Activated CD4-positive, alpha-beta T cell treated with anti-CD3 and anti-CD28 coated beads, Interleukin-2, amount 50 U/mL, for 1 hour (primary cell): ENCODE measurements at places on chromosomes 6 and 20.

GRCh38 chr6:163263196-163263595 is 151.3 kb upstream of the QKI start:
- DNase-seq: no peak

GRCh38 chr6:166351715-166352285 is 9.5 kb upstream of the SFT2D1 start:
- no peak for DNase-seq

DNA sequence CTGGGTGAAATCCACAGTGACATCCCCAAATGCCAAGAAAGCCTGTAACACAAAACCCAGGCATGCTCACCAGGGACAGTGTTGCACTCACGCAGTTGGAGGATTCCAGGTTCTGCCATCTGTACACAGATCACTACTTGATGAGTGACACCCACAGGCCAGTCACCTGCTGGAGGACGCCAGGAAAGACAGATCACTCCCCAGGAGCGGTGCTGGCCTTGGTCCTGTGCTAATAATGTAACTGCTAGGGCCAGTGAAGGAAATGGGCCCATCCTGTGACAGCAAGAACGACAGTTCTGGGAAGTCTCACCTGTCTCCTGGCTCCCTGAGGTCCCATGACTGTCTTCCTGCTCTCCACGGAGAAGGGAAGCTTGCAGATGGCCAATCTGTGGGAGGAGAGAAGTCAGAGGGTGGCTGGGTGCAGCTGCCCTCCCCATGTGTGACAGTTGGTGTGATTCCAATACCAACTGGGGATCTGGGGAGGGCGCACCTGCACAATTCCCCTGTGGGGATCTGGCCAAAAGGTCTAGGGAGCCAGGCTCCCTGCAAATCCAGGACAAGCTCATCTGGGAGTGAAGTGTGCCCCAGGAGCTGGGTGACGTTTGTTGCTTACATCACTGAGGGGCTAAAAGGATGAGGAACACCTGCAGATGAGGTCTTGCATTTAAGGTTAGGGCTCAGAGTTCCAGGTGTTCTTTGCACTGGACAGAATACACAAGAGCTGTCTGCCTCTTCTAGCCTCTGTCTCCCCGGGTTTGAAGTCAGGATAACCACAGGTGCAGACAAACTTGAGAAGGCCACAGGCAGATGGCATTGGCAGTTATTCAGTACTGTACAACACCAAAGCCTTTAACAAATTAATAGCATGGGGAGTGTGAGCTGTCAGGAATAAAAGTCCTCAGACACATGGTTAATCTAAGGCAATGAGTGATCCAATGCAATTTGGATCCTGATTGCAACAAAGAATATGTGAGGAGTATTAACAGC is 10.3 kb downstream of the ZNF337 start:
- no peak for DNase-seq

GRCh38 chr6:91435630-91436029 is 848.8 kb upstream of the MAP3K7 start:
- no peak for DNase-seq

- no peak for DNase-seq
Observed at GRCh38 chr6:132893772-132894490, 79.6 kb downstream of the RPS12 start.

GRCh38 chr6:46011188-46012085 is 4.2 kb downstream of the CLIC5 start:
- peak; percentile 41 for DNase-seq

DNA sequence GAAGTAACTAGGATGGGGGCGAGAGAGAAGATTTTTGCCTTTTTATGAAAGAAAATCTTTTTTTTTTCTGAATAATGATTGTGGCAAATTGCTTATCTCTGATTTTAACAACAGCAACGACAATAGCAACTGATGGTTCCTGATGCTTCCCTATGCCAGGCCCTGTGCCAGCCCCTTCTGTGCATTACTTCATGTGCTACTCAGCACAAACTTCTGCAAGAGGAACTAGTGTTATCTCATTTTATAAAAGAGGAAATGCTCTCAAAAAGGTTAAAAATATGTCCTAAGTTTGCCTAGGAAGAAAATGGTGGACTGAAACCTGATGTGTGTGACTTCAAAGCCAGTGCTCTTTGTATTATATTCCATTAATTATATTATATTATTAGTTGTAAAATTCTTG is 74.0 kb upstream of the RALGAPA2 start:
- no peak for DNase-seq

DNA sequence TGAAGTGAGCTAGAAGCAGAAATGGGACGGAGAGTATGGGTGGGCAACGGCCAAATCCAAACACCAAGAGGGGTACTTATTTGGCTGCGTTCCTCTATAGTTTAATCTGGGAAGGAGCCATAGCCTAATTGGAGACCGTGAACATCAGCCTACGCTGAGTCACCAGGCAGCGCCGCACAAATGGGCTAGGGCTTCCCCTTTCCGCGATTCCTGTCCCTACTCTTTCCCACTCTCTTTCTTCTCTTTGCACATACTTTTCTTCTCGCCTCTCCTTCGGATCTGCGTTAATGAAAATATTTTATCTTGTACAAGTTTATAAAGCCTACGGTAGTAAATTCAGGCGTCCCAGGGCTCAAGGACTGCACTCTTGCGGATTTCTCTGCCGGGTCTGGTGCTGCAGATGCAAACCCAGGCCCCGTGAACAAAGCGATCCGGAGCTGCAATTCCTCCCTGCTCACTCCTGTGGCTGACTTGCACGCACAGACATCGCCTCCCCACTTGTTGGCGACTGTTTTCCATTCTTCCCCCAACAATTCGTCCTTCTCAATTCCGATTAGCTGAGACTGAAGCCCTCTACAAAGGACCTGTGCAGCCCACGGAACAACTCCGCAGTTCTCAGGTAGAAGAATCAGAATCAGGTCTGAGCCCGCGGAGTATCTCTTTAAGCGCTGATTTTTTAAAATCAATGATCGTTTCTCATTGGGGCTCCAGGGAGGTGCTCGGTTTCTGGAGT is 4.2 kb upstream of the TBX18 start:
- no peak for DNase-seq

DNA sequence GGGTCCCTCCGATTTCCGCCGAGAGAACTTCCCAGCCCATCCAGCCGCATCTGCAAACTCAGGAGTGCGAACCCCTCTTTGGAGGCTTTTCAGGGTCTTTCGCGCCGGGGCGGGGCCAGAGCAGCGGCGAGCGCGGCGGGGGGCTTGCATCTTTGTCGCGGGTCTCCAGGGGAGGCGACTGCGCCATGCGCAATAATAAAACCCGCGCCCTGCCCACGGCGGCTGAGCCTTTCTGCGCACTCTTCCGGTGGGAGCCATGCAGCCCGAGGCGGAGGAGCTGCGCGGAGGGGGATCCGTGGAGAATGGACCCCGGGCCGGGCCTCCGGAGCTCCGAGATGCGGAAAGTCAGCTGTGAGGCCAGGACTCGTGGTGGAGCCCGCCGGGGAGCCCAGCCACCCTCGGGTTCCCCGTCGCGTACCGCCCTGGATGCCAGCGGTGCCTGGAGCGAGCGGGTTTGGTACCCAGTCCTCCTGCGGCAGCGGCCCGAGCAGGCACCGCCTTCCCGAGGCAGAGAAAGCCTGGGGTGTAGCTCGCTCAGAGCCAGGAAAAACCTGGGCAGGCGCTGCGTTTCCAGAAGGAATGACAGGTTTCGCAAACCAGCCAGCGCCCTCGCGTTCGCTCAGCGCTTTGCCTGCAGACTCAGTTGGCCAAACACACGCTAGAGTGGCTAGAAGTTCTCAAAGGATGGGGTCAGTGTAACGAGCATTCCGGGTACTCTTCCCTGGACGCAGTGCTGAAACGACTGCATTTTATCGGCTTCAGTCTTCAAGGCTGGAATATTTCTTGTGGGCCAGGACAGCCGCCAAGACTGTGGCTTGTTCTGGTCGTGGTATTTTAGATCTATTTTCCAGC is 1.2 kb downstream of the AKAP12 start:
- no peak for DNase-seq

- no peak for DNase-seq
Observed at GRCh38 chr6:110826236-110827129, 11.2 kb upstream of the CDK19 start.

DNA sequence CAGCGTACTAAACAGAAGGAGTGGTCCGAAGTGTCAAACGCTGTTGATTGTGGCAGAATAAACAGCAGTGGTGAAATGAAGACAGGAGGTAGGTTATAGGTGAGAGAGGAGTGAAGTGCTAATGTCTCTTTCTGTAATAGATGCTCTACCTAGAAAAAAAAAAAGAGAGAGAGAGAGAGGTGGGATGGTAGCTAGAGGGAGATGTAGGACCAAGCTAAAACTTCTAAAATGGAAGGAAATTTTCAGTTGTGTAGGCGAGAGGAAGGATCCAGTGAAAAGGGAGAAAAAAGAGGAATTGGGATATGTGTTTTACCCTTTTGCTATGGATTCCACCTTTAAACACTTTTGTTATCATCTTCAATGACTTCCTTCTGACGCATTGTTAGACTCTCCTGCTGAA is 126.5 kb upstream of the BMP2 start:
- DNase-seq: no peak

DNA sequence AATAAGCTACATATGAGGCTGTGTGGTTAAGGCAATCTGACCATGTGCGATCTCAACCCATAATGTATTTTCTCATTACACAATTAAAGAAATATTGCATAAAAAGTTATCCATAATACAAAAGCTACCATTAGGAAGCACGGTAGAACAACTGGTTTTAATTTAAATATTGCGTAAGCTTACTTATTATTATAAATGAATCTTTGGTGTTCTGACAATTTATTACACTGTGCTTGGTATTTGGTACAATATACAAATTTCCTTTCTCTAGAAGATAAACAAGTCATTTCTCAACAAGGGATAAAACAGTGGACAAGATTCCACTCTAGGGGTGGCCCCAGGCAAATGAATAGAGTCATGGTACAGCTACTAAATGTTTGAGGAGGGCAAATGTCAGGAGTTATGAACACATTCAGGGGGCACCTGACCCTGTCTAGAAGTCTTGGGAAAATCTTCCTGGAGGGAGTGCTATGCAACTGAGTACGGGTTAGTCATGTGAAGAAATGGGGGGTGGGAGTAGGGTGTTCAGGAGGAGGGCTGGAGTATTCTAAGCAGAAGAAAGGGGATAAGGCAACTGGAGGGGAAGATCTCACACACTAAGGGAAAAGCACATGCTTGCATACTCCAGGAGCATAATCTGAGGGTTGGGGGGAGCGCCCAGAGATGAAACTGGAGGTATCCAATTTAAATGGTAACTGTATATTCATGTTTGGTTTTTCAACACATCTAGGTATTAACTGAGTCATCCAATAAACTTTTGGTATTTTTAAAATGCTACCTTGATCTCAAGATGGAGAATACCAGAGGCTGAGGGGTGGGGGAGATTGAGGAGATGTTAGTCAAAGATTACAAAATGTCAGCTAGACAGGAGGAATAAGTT is 296.9 kb upstream of the SGK1 start:
- no peak for DNase-seq

GRCh38 chr20:14915356-14915755 is 577.9 kb upstream of the FLRT3 start:
- no peak for DNase-seq

- no peak for DNase-seq
Observed at GRCh38 chr6:158460602-158461169, 99.2 kb upstream of the TMEM181 start.

GRCh38 chr6:13396241-13396792 is 68.0 kb upstream of the TBC1D7 start:
- no peak for DNase-seq

DNA sequence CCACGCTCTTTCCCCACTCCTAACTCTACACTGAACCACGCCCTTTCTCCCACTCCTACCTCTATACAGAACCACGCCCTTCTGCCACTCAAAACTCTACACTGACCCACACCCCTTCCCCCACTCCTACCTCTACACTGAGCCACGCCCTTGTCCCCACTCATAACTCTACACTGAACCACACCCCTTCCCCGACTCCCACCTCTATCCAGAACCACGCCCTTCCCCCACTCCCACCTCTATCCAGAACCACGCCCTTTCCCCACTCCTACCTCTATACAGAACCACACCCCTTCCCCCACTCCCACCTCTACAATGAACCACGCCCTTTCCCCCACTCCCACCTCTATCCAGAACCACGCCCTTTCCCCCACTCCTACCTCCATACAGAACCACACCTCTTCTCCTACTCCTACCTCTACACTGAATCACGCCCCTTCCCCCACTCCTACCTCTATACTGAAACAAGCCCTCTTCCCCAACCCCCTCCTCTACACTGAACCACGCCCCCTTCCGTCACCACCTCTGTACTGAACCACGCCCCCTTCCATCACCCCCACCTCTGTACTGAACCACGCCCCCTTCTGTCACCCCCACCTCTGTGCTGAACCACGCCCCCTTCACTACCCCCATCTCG is 10.1 kb downstream of the PXMP4 start:
- no peak for DNase-seq

DNA sequence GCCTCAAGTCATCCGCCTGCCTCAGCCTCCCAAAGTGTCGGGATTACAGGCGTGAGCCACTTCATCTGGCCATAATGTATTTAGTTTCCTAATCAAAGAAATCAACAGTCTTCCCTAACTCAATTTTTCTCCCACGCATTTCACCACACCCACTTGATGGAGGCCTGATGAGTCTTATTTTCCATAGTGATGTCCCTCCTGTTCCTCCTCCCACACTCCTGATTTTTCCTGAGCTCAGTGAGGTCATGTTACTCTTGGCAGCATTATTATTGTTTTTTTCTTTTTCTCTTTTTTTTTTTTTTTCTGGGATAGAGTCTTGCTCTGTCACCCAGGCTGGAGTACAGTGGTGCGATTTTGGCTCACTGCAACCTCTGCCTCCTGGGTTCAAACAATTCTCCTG is 8.9 kb downstream of the ABRACL start:
- DNase-seq: no peak
